ENCODE measurements at places on chromosomes 5 and 9. TPM values are rescaled to one million over a fixed set of nuclear protein-coding genes. Genes with fewer than 3 reads are reported as not detected.

FOXD1 gene
- not detected for total RNA-seq

GRCh38 chr5:96808868-96809558, 1.3 kb upstream of the ERAP1 start:
- H3K36me3 ChIP-seq = no peaks in the 10 kb centered on the region
- H3K27ac ChIP-seq = peak overlapping the region; percentile 99
- no peak overlapping the region for H3K4me3 ChIP-seq
- H3K27me3 ChIP-seq = no peaks in the 10 kb centered on the region
- peaks cover 23% of the 10 kb centered on the region for H3K4me1 ChIP-seq

DNA sequence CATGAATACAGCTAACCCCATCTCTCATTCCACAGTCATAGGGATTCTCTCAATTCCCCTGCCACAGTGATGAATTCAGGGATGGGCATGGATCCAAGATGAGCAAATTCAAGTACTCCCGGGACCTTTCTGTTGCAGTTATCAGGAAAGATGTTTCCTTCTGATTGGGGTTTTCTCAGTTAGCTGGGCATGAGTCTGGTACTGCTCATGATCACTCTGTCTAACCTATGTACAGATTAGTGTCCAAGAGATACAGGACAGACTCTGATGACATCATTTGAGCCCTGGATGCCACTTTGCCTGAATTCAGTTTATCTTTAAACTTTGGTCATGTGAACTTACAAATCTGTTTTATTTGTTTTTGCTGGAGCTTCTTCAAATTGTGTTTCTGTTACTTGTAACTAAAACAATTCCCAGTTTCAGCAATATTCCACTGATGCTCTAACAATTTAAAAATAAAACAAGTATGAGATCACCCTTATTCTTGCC, 257.7 kb upstream of the KLF9 start:
- no peak for DNase-seq
- H3K27me3 ChIP-seq = no peaks in the 10 kb centered on the region
- H3K4me1 ChIP-seq = peaks cover 12% of the 10 kb centered on the region
- H3K36me3 ChIP-seq = no peaks in the 10 kb centered on the region
- no peak overlapping the region for H3K27ac ChIP-seq

GRCh38 chr9:82810915-82811314, 252.0 kb downstream of the RASEF start:
- no peak overlapping the region for H3K27ac ChIP-seq
- H3K4me1 ChIP-seq = no peaks in the 10 kb centered on the region
- DNase-seq = no peak
- H3K27me3 ChIP-seq = no peaks in the 10 kb centered on the region

- no peak overlapping the region for H3K4me3 ChIP-seq
- H3K36me3 ChIP-seq = no peaks in the 10 kb centered on the region
- H3K27me3 ChIP-seq = no peaks in the 10 kb centered on the region
Observed at GRCh38 chr5:11222169-11222568, 461.1 kb upstream of the DAP start.

- no peak overlapping the region for H3K4me3 ChIP-seq
- no peak overlapping the region for H3K27ac ChIP-seq
- H3K4me1 ChIP-seq = no peaks in the 10 kb centered on the region
- no peak for DNase-seq
- no peaks in the 10 kb centered on the region for H3K27me3 ChIP-seq
- H3K36me3 ChIP-seq = no peaks in the 10 kb centered on the region
Observed at GRCh38 chr9:120434532-120434931, 145.4 kb downstream of the CDK5RAP2 start.
